ENCODE measurements at places on chromosomes 1 and 21.
A peak's percentile ranks its signal among the peaks of the same experiment; 100 is the strongest.

DNA sequence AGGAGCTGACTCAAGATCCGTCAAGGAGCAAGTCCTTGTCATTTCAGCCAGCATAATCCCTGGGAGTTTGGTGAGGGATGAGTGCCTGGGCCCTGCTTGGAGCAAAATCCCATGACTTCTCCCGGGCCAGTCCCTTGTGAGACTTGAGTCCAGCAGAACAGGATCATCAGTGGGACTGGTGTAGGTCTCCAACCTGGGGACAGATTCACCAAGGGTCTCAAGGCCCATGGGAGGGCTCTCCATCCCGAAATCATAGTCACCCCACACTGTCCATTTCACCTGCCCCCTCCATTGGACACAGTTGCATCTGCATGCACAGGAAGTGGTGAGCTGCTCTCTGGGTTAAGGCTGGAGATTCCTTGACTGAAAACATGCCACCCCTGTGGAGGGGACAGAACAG lies 178.2 kb downstream of the FOXD2 start:
- DNase-seq: no peak

GRCh38 chr1:168236836-168237611 lies 11.2 kb downstream of the SFT2D2 start:
- no peak for DNase-seq

- no peak for DNase-seq
These were observed 14.8 kb upstream of the SOD1 start for GRCh38 chr21:31644643-31645042.

- DNase-seq: no peak
These were observed 115.7 kb upstream of the ATP1A1 start for GRCh38 chr1:116257341-116257767.

DNA sequence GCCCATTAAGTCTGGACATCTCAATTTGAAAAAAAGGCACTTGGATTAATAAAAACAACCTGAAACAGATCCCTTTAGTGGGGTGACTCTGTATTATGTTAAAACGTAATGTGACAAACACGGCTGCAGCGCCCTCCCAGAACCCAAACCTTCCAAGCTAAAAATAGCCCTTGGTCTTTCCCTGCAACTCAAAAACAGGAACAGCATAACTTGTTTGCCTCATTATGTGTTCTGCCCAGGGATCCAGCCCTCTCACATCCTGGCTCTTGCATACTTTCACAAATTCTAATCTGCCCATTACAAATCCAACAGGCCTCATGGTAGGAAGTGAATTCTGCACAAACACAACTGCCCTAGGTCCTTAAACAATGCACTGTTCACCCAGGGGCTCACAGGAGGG lies 94.7 kb upstream of the GADD45A start:
- DNase-seq: peak; percentile 51

DNA sequence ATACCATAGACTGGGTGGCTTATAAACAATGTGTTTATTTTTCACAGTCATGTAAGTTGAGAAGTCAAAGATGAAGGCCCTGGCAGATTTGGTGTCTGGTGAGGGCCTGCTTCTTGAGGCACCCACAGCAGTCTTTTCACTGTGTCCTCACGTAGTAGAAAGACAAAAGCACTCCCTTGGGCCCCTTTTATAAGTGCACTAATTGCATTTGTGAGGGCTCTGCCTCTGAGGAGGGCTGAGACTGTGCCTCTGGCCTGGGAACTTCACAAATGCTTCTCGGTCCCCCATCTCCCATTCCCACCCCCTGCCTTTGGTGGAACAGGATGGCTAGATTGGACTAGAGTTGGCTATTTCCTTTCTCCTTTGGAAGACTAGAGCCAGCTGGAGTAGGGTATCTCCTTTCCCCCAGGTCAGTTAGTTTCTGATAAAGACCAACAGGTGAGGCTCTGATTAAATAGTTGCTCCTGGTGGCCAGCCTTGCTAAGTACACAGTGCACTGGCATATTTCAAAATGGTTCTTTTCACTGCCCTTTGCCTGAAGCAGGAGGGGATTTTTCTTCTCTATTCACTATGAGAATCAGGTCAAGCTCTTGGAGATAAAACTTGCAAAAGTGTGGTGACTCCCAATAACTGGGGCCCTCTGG lies 82.9 kb downstream of the PLPPR4 start:
- DNase-seq: no peak

- DNase-seq: peak; percentile 76
These were observed 156.5 kb downstream of the CASZ1 start for GRCh38 chr1:10639775-10640578.

DNA sequence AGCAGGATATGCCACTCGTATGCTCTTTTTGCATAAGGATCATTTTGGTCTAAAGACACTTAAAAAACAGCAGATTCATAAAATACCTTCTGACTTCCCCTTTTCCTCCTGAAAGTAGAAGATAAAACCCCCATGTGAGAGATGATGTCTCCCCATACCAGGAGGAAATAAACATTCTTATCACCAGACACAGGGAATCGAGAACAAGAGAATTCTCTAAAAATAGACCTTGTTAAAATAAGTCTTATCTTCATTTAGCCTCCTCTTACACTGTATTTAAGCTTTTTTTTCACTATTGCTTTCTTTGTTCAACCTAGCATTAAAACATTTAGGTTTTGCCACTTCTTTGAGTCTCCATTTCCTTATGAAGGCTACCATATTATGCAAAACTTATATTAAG lies 709.3 kb downstream of the KCNT2 start:
- no peak for DNase-seq

- peak; percentile 88 for DNase-seq
These were observed 22.6 kb downstream of the BTG2 start for GRCh38 chr1:203327684-203328457.

DNA sequence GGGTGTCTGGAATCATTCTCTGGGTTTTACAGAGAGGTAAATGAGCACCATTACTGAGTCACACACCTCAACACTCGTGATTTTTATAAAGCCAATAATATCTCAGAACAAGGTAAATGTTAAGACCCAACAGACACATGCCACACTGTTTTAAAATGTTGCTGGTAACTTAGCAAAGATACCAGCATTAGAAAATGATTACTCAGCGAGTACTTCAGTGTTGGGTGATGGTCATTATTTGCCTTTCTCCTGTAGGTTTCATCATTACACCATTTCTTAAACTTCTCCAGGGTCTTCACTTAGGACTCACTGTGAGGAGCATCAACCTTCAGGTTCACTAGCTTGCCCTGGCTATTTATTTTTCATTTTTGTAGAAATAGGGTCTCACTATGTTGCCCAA lies 6.9 kb upstream of the C4BPB start:
- DNase-seq: no peak

DNA sequence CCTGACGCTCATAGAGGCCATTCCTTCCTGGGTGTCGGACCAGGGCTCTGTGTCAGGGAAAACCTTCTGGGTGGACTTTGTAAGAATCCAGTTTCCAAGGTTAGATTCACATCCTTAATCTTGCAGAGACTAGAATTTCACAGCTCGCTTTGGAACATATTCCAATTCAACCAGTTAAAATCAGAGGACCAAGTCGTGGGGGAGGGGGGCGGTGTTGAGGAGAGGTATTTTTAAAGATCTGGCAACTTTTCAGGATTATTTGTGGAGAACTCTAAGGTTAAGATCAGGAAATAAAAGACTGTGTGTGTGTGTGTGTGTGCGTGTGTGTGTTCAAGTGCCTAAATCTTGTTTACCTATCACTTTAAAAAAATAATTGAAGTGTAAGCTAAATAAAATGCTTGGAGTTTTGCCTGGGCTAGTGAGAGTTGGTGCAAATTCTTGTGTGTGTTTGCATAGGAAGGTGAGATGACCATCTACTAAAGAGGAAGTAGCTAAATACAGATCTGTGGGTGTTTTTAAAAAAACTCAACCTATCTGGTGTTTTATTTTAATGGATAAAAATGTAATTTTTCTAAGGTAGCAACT lies 21.8 kb downstream of the TENT5C start:
- peak; percentile 65 for DNase-seq

DNA sequence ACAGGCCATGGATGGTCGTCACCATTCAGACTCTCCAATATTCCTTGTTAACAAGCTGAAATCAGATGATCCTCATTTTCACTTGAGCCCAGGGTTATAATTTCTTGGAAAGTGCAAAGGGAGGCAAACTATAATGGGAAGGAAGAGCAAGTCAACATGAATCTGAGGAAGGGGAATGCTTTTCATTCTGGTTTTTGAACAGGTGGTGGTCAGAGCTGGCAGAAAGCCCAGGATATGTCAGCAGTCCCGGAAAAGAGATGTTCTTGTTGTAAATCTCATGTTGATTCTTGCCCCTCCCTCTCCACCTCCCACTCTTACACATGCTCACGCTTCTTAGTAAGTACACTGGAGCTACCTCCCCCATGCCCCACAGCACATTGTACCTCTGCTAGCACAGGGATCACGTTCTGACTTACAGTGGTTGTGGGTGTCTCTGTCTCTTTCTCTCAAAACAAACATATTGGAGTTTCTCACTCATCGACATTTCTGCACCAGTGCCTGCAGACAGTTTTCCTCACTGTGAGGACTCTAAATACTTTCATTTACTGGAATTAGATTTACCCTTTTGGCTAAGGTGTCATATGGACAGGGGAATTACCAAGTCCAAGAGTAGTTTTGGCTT lies 77.6 kb downstream of the XCL2 start:
- DNase-seq: peak; percentile 26

DNA sequence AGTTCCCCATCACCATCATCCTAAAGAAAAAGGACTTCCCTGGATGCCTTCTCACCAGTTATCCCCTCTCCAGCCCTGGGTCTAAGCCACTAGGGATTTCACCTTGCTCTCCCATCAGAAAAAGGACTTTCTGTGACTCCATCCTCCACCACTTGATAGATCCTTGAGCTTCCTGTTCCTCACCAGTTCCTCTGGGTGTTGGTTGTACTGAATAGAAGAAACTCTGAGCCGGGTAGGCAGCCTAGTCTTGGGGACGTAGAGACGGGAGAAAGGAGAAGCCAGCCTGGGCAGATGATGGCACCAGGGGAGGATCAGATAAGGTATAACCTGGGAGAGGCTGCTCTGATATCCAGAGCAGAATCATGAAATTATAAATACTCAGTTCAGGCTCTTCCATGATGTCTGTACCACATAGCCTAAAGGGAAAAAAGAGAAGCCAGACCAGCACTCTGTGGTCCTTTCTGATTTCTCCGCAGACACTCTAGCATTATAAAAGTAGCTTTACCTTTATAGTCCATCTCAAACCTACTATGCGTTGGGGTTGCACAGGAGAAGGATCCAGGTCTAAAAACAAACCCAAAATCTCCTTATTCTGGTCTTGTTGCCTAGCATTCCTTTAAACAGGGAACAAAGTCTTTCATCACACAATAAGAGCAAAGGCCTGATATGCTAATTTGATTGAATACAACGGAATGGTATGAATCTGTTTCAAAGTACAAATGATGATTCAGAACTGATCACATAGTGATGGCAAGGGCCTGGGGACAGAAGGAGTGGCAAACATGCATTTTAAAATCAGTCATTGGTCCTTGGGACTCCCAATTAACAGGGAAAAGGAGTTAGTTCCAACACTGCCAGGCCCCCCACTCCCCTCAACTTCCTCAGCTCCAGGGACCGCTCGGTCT lies 1.2 kb upstream of the CD34 start:
- no peak for DNase-seq

GRCh38 chr1:1972976-1973715 lies 30.4 kb downstream of the CFAP74 start:
- DNase-seq: no peak

DNA sequence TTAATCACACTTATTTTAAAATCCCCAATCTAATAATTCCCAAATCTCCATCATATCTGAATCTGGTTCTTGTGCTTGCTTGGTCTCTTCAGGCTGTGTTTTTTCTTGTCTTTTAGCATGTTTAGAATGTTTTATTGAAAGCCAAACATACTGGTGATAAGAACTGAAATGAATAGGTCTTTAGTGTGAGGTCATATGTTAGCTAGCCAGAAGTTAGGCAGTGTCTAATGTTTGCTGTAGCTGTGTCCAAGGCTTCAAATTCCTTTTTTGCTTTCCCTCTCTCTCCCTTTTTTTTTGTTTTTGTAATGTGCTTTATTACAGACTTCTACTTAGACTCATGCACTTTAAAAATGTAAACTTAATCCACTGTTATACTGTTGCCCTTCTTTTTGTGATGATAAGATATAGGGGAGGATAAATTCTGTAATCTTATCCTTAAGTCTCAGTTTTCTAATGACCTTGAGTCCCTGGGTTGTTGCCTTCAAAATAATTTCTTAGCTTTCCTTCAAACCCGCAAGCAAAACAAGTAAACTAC lies 725.1 kb downstream of the BRINP3 start:
- DNase-seq: peak; percentile 60

DNA sequence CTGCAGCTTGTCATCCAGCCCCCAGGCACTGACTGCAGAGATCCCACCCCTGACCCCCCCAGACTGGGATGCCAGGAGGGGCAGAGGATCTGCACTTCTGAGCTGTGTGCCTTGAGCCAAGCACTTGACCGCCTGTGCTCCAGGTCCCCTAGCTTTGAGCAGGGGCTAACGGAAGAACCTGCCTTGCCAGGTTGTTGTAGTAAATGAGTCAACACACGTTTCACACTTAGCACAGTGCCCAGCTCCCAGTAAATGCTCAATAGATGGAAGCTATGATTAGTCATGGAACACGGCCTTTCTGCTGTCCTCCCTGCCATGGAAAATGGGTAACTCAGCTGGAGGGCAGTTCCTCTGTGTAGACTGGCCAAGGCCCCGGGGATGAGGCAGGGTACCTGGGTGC lies 24.1 kb downstream of the IFFO2 start:
- no peak for DNase-seq

DNA sequence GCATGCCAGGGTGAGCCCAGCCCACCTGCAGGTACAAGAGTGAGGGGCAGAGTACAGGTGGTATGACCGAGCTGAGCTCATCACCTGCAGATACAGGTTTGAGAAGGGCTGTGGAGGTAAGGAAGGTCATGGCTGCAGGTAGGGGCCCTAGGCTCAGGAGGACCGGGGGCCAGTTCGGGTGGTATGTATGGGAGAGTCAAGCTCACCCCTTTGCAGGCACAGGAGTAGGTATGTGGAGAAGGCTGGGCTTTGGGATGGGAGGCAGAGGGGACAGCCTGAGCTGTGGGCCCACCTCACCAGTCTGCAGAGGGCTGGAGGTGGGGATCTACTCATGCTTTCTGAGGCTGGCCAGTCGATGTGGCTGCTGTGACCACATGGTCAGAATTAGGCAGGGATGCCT lies 17.2 kb downstream of the PODN start:
- DNase-seq: no peak

DNA sequence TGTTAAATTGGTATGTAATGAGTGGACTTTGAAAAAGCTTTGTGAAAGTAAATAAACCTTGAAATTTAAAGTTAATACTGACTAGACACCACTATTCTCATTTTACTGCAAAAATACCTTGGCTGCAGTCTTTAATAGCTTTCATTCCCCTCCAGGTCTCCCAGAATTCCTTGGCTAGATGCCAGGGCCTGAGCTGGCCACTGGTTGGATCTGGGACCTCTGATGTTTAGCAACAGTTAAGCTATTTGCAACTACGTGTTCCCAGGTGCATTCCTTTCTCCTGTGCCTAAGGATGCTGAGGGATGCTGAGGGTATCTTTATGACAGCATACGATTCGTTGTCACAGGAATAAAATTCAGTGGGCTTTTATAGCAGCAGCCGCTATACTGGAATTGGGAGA lies 938.7 kb downstream of the TTLL7 start:
- DNase-seq: no peak

- DNase-seq: no peak
These were observed 10.2 kb downstream of the CXADR start for GRCh38 chr21:17523007-17523451.

GRCh38 chr1:223114871-223115270 lies 28.2 kb downstream of the TLR5 start:
- DNase-seq: no peak

All from stomach (tissue), 19 donors.